Esophagus mucosa (tissue), 1 donor: ENCODE measurements at places on chromosomes 3 and 15.

DNA sequence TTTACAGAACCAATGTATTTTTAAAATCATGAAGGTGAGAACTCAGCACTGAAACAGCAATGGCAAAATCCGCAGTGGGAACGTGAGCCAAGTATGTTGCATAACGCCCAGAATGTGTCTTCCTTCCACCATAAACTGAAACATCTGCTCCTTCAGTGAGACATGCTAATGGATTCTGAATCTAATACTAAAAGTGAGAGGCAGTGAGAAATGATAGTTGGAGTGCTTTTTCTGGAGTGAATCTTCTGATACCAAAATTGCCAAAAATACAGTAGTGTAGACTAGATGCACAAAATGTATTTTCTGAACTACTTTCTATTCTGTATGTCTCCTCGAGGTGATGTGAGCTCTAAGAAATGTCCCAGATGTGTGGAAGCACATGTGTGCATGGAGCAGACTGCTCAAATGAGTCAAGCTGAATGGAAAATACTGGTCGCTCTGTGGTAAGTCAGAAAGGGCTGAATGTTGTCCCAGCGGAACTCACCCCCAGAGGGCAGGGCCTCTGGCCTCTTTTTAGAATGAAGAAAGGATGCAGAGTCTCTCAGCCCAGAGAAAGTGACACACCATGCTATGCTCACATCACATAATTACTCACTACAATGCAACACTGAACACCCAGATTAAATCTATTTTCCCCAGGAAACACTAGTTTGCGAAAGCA is 73.0 kb downstream of the ATP10A start:
- no peak for ATAC-seq

- peak; percentile 49 for ATAC-seq
These were observed 157.3 kb downstream of the ADAMTS9 start for GRCh38 chr3:64530434-64531049.

DNA sequence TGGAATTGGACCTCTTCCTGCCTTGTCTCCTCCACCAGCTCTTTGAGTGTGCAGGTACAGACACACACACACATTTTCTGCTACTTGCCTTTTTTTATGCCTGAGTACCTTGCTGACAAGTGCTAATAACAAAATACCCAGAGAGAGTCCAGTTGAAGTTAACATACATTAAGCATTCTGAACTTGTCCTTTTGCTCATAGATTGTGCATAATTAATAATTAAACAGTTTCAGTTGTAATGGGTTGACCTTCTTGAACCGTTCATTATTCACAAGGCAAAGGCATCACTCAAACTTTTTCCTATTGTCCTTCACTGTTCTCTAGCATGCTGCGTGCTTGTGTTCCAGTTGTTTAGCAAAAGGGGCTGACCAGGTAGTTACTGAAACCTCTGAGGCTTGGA is 59.6 kb upstream of the SKOR1 start:
- ATAC-seq, result no peak

DNA sequence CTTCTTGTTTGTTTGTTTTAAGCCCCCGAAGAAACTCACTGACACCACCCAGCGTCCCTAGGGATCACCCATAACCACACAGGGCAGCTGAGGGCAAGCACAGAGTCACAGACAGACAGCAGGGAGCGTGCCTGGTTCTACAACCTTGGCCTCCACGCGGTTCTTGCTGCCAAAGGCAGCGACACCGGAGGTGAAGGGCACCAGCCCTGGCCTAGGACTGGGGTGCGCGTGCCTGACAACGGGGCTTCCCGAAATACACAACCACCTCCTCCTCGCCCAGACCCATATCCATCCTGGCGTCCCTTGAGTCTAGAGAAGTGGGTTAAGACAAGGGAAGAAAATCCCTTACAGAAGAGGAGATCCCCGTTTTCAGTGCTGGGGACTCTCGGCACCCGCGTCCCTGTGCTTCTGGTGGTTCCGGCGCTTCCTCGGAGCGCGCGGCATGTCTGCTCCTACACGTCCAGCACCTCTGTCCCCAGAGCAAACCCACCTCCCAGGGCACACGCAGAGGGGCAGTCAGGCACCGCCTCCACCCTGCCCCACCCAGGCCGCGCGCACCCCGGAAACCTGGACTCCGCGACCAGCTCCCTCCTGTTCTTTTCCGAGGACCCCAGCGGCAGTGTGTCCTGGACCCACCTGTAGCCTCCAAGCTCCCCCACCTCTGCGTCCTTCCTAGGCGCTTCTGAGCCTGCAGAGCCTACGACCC is 911 bp downstream of the RFTN1 start:
- peak; percentile 52 for ATAC-seq

DNA sequence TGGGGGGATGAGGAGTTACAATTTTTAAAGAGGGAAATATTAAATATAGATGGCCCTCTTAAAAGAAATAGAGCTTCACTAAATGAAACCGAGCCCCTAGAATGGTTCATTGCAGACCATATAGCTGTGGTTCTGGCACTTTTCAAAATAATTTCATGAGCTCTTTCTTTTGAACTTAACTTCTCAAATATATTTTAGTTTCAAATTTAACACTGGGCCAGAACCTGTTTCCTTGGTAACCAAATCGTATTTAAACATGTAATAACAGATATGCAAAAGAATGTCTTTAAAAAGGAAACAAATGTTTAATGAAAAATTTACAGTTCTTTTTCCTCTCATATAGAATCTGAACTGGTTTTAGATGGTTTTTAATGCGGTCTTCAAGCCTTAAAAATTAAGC is 20.1 kb downstream of the ZBTB38 start:
- no peak for ATAC-seq

GRCh38 chr3:143486611-143487010 is 361.7 kb downstream of the SLC9A9 start:
- ATAC-seq, result no peak
